ENCODE measurements at places on chromosomes 5 and 9.

DNA sequence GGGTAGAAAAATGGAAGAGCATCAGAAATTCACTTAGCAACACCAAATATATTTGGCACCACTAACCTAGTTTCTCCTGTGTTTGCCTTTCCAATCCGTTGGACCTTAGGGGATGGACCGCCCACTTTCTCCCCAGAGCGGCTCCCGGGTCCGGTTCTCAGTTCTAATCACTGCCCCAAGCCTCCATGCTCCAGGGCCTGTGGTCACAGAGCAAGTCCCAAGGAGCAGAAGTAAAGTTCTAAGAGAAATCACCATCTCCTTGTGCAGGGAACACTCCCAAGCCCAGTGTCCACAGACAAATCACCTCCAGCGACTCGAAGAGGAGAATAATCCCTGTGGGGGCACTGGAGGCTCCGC is 728 bp upstream of the SLC1A1 start:
- no peak for DNase-seq

- no peak for DNase-seq
Measured at GRCh38 chr5:4337519-4337918, 741.9 kb downstream of the IRX1 start.

- no peak for DNase-seq
Measured at GRCh38 chr9:108078375-108078774, 588.8 kb upstream of the KLF4 start.

- DNase-seq: no peak
Measured at GRCh38 chr5:133445744-133446143, 166.6 kb downstream of the FSTL4 start.

GRCh38 chr9:98176391-98177259 is 15.8 kb downstream of the CORO2A start:
- no peak for DNase-seq

DNA sequence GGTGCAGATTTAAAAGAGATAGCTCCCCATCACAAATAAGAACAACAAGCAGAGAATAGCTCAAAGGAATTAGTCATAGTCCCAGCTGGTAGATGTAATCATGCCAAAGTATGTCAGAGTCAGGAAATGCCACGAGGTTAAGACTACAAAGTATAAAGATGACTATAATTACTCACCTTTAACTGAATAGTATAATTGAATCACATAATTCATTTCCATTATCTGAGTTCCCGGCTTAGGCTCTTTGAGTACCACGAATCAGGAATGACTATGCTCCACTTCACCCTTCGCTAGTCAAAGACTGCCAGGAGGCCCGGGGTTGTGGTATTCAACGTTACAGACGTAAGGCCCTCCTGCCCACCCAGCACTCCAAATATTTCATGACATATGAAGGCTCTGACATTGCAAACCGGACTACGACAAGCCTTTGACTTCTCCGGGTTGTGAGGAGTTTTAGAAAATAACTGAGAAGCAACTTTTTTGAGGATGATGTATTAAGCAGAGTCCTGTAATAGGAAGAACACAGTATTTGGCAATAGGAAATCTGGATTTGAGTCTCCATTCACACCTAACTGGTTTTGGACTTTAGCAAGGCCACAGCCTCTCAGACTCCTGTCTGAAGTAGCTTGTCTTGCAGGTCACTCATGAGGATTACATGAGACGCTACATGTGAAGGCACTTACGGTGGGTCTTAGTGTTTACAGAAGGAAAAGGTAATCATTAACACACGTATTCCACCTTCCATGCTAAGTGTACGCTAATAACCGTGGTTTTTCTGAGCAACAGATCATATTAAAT is 64.6 kb downstream of the ENC1 start:
- peak; percentile 89 for DNase-seq

DNA sequence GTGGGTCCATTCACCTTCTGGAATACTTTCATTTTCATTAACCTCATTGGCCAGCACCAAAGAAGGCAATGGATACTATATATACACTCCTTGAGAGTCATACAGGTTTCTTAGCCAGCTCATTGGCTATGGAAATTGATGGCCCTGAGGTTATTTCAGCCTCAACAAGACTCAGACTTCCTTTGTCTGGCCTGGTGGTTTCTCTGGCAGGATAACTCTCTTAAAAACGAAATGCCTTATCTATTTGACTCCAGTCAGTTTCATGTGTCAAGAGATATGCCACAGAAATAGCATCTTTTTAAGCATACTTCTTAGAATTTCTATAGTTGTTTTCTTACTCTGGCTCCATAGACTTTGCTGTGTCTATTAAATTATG is 28.9 kb downstream of the CDH9 start:
- no peak for DNase-seq

GRCh38 chr5:36658038-36658756 is 51.8 kb downstream of the SLC1A3 start:
- DNase-seq: no peak

- DNase-seq: no peak
Measured at GRCh38 chr5:38319491-38319890, 61.1 kb downstream of the EGFLAM start.

DNA sequence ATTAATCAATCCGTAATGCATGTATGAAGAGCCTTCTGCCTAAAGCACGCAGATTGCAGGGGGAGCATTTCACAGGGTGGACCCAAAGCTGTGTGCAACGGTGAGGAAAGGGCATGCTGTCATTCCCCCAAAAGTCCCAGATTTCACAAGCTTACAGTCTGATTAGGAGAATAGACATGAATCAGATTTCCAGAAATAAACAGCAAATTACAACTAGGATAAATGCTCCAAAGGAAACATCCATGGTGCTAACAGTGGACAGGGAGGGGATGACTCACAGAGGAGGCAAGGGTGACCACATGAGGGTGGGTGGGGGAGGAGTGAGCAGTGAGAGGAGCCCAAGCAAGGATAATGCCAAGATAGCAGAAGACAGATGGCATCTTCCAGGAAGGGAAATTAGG is 258.4 kb upstream of the TAS2R1 start:
- no peak for DNase-seq

GRCh38 chr5:54146390-54146789 is 164.0 kb downstream of the ARL15 start:
- DNase-seq: no peak

DNA sequence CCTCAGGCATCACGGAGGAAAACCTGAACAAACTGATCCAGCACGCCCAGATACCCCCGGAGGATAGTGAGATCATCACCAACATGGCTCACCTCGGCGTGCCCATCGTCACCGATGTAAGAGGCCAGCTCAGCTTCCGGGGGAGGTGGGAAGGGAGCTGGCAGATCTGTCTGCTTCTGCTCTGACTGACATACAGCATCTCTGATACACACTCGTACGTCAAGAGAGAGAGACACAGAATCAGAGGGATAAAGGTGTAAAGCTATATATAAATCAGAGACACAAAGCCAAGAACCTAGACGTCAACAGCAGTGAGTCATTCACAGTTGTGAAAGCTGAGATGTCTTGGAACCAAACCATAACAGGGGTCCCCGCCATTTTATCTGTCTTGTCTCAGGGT is 30.1 kb upstream of the CFAP157 start:
- DNase-seq: no peak

DNA sequence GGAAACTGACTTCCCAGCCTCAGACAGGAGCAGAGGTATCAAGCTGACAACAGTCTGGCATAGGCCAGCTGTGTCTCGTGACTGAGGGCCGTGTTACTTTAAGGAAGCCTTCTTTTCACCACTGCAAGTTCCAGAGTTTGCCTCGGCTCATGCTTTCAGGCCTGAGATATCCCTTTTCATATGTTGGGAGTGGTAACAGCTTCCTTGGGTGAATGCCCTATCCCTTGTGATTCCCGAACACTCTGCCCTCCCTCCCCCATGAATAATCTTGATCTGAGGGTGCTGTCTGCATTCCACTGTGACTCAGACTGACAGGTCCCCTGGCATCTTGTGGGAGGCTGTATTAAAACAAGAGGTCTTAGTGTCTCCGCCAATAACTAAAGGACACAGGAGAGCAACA is 49.7 kb upstream of the ARL15 start:
- no peak for DNase-seq

DNA sequence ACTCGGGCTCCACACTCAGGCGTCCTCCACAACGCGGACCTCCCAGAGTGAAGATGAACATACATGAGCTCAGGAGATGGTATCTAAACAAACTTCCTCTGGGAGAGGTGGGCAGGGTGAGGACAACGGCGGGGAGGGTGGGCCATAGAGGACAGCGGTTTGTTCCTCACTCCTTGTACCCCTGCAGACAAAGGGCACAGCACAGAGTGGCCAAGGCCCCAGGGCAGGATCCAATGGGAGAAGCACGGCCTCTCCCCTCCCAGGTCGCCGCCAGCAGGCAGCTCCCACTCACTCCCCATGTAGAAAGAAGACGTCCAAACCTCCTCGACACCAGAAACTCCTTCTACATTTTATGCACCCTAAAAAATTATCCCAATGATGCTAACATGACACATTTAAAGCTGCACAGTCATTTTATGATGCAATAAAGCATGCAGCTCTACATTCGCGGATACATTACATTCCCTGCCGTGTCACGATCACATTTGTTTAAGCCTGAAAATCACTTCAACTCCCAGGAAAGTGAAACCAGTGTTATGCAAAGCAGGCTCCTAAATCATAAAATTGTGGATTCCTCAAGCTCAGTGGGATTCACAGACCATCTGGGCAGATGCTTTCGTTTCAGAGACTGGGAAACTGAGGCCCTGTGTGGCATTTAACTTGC is 87.5 kb upstream of the SARDH start:
- no peak for DNase-seq

- DNase-seq: peak; percentile 56
Measured at GRCh38 chr5:149448831-149449714, 70.0 kb upstream of the IL17B start.

GRCh38 chr9:8825585-8826147 is 1026.1 kb upstream of the DMAC1 start:
- no peak for DNase-seq

GRCh38 chr5:167821151-167821550 is 470.3 kb upstream of the WWC1 start:
- DNase-seq: no peak

DNA sequence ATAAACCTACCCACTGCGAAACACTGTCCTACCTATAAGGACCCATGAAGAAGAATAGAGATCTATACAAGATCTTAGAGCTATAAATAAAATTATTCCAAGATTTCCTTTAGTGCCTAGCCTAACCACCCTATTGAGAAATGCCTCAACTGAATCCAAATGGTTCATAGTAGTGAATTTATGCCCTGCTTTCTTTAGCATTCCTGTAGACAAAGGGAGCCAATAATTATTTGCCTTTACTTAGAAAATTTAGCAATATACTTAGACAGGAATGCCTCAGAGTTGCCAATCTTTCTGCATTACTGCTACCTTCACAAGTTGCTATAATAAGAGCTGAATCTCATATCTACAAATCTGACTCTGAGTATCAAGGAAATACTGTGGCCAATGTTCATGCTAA is 62.6 kb downstream of the PUM3 start:
- DNase-seq: no peak

DNA sequence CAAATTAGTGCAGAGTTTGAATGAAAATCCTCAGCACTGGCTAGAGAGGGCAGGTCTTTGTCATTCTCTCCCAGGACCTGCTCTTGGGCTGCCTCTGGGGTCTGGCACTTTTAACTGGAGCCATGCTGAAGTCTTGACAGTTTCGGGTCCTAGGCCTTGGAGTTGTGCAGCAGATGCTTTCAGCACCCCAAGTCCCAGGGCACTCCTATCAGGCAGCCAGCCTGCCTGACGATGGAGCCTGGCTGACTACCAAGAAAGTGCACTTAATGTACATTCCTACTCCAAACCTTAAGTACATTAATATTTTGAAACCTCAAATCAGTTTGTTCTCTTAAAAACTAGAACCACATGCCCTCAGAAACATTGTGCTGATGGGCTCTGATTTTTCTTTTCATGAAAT is 69.3 kb upstream of the CXCL14 start:
- DNase-seq: no peak

DNA sequence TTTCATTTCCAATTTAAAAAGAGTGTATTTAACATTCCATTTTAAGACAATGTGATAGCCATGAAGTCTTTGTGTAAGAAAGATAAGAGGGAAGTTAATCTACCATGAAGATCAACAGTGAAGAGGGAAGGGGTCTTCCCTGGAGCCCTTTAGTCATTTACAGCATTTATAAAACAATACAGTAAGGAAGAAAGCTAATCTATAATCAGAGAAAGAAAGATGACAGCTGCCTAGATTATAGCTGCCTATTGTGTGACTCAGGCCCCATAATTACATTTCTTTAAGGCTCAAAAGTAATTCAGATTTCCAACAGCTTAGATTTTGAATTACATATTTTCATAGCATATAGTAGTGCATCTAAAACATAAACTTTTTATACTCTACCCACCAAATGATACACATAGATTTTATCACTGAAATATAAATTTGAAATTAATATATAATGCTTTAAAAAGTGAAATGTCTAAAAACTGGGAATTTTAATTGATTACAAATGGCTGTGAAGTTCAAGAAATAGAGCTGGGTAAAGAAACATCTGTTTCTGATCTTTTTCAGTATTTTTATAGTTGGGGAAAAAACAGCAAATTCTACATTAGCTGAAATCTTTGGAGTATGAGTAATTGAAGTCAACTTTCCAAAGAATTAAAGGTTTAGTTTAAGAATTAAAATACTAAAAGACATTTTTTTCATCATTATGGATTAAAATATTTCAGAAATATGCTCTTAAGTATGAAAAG is 89.6 kb downstream of the RIC1 start:
- peak; percentile 63 for DNase-seq

DNA sequence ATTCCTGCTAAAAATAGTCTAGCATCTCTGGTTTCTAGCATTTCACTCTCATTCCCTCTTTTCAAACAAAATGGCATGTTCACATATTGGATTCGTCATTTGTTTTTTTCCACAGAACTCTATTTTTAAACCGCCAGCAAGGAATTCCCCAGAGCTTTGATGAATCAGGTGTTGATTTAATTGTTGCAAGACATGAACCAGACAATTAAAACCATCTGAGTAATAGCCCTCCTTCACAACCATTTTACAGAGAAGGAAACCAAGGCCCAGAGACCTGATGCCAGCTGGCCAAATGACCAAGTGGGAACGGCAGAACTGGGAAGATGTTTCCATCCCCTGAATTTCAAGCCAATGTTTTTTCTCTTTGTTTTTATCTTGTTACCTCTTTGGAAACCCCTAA is 167.0 kb downstream of the CAAP1 start:
- no peak for DNase-seq

DNA sequence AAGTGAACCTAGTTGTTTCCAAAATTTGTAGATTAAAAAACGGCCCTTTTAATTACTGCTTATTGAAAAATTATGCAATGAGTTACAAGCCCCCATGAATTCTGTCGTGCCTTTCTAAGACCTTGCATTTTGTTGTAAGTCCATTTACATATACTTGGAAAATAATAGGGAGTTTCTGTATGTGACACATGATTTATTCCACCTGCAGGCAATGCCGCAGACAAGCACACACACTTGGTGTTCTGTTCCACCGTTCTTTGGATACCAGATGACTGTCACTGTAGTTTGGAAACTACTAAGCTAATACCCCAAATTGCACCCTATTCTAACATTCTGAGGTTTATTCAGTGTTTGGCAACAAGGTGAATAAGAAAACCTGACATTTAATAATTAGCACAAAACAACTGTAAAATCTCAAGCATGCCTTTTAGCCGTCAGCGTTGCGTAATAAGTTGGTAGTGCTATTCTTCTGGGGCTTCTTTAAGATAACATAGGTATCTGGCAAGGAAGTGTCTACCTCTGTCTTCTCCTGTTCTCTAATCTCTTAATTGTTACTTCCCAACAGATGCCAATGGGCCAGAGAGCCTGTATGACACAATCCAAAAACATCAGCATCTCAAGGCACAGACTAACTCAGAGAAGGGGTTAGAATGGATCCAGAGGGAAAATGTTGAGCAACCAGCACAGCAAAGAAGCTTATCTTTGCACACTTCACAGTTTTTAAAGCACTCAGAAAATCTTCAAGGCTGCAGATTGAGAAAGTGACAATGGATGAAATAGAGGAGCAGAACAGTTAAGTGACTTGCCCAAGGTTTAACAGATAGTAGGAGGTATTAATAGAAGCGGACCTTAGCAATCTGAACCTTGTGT is 48.2 kb upstream of the DPYSL3 start:
- no peak for DNase-seq
